ENCODE measurements at places on chromosomes 4 and X.

GRCh38 chr4:175308236-175308635 lies 390.1 kb downstream of the ADAM29 start:
- DNase-seq = no peak

- DNase-seq = no peak
Observed at GRCh38 chr4:13007802-13008470, 476.2 kb downstream of the RAB28 start.

GRCh38 chr4:152431784-152432183 lies 104.1 kb downstream of the FBXW7 start:
- no peak for DNase-seq

DNA sequence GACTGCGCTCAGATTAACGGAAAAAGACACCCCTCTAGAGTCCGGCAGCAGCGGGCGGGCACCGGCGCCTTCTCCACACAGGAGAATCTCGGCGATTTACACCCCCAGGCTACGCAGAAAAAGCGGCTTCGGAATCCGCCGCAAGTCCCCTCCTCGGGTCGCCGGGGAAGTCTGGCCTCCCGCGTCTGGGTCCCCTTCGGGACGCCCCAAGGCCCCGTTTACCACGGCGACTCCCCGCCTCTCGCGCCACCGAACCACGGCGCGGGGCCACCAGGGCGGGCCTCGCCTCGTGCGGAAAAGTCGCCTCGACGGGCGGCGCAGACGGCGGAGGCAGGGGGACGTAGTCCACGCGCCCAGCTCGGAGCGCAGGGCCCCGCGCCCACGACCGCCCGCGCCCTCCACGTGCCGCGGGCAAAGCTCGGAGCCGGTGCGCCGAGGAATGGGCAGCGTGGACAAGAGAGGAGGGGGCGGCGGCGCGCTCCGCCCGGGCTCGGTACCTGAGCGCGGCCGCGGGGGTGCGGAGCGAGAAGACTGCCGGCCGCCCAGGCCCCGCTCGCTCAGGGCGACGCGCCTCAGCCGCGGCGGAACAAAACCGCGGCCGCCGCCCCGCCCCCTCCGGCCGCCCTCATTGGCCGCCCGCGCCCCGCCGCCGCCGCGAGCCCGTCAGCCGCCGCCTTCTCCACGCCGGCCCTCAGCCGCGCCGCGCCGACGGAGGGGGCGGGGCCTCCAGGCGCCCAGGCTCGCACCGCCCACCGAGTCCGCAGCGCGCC lies at the start of gene FAM53A:
TSS of gene FAM53A (minus strand) at position 578 of the 770 bp plus-strand sequence. CDS start 15,572 bp downstream, outside the sequence.
- peak; percentile 95 for DNase-seq

- no peak for DNase-seq
Observed at GRCh38 chrX:97145934-97146333, 262.2 kb downstream of the RPA4 start.

- DNase-seq = no peak
Observed at GRCh38 chr4:25937801-25938200, 23.8 kb downstream of the SMIM20 start.

DNA sequence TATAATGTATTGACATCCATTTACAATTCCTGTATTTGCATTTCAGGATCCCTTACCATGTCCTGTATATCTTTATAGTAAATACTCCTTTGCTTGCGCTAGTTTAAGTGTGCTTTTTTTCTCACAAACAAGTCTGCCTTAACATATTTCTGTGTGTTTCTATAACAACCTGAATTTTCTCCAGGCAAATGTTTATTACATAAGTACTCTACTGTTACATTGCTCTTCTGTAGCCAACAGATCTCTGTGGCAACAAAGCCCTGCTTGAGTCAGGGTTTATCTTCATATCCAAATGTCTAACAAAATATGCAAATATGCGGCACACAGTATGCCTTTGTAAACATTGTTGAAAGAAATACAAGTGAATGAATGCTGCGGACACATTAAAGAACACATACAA lies 625.5 kb downstream of the TLL1 start:
- no peak for DNase-seq

DNA sequence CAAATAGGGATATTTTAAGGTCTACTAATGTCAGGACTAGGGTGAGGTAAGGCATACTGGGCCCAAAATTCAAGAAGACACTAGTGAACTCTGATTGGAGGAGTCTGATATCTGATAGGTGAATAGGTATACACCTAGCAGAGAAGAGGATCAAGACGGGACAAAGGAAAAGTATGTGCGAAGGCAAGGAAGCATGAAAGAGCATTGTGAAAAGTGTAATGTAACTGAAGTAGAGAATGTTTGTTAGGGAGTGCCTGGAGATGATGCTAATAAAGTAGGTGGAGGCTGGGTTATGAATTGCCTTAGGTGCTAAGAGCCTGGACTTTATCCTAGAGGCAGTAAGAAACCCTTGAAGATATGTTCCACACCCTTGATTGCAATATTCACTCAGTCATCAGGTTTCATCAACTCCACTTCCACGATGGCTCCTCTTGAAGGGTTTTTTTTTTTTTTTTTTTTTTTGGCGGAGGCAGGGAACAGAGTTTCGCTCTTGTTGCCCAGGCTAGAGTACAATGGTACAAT lies 49.9 kb upstream of the XIAP start:
- no peak for DNase-seq

DNA sequence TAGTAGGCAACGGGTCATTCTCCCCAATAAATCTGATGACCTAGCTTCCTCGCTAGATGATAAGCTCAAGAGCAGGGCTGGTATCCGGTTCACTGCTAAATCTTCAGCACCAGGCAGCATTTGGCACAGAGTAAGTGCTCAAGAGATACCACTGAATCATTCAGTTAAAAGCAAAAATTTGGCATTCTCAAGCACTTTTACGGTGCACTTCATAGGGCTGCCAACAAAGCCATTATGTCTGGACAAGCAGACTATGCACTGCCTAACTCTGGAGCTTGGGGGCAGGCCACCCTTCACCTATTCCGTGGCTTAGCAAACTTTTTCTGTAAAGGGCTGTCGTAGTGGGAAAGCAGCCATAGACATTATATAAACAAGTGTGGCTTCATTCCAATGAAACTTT lies 23.8 kb upstream of the CXorf38 start:
- no peak for DNase-seq

GRCh38 chrX:17453788-17454187 lies 78.8 kb downstream of the NHS start:
- DNase-seq = no peak

GRCh38 chr4:60404027-60404426 lies 796.1 kb upstream of the ADGRL3 start:
- no peak for DNase-seq

- no peak for DNase-seq
Observed at GRCh38 chrX:29496636-29497180, 718.7 kb upstream of the MAGEB2 start.

- no peak for DNase-seq
Observed at GRCh38 chr4:185099024-185099682, 43.9 kb upstream of the SLC25A4 start.

DNA sequence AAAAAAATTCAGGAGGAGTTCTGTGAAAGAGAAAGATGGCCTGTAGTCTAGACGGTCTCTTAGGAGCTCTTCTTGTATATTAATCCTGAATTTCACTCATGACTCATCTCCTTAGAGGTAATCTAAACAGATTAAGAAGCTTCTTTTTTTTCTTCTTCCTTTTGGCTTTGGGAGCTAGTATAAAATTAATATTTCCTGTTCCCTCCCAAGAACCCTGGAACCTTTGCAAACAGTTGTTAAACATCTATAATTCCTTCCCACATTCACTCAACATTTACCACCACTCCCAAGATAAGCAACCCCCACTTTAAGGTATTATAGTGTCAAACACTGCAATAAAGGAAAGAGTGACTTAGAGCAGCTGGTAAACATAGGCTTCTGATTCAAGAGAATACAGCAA lies 146.4 kb upstream of the EDNRA start:
- DNase-seq = no peak

DNA sequence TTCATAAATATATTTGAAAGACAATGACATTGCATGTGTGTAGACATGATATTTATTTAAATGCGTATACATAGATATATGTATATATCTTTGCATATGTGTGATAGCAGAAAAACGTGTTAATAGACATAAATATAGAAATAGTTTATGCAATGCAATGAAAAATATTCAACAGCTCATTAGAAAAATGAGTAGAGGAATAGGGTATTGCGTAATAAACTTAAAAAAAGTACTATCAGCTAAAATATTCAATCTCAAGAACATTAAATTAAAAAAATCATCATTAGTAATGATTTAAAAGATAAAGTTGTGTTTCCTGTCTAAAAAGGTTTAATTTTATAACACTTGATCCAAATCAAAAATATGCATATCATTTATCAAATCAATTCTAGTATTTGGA lies 2101.5 kb upstream of the TENM3 start:
- DNase-seq = no peak

- DNase-seq = peak; percentile 4
Observed at GRCh38 chr4:106264331-106264728, 51.7 kb downstream of the TBCK start.

- DNase-seq = no peak
Observed at GRCh38 chr4:44912980-44913379, 186.6 kb upstream of the GNPDA2 start.

DNA sequence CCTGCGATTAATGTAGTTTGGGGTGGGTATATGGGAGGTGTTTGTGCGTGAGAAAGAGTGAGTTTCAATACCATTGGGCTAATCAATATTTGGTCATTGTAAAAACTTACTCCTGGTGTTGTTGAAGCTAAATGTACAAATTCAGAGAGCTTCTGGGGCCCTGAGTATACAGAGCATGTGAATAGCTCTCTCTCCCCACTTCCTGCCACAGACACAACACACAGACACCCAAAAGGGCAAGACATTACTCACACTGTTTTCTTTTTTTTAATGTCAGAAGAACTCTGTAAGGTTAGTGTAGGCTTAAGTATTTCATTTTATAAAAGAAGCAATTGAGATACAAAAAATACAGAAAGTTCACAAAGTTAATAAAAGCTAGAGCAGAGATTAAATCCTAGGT lies 151.3 kb upstream of the KCNIP4 start:
- DNase-seq = no peak

- DNase-seq = no peak
Observed at GRCh38 chr4:153018031-153018430, 81.9 kb downstream of the FHDC1 start.

- peak; percentile 5 for DNase-seq
Observed at GRCh38 chrX:14697451-14697850, 168.1 kb downstream of the GLRA2 start.

DNA sequence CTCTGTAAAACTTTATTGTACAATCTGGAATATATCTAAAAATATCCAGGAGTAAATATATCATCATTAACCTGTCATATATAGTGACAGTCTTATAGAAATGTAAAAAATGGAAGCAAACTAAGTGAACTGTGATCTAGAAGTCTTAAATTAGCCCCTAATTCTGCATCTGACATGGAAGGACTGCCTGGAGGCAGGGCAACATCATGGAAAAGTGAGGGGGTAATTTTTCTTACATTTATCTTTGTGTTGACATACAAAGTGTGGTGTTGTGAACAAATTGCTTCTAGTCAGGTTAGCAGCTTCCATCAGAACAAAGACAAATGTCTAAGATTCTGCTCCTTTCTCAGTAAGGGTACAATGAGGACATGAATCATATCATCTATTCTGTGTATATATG lies 186.3 kb downstream of the C4orf33 start:
- no peak for DNase-seq

GRCh38 chr4:172619218-172619617 lies 549.4 kb upstream of the GALNT7 start:
- DNase-seq = no peak

DNA sequence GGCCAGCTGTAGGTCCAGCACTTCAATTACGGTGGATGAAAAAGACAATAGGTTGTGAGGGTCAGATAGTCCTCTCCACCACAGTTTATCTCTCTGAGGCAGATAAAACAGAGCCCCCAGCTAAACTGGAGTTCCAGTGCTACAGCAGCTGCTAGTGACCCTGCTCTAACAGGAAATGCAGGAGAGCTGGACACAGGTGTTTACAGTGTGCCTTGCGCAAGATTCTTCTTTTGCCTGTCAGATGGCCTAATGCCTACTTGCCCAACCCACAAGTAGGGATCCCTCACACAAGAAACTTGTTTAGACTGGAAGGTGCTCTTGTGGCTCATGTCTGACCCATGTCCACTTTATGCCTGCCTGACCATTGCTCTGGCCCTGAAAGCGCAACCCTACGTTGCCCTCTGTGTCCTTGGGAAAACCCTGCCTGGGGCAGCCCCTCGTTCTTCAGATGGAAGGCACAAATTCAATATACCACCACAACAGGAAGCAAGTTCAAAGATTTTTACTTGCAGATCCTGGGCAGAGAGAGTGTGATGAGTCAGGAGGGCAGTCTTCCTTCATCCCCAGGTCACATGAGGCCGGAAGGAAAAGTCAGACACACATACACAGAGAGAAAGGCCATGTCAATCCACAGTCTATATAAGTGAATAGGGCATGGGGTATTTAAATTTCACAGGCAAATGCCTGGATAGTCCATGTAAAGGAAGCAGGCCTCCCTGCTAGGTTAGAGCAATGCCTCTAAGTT lies 105.1 kb upstream of the ADGRL3 start:
- no peak for DNase-seq

GRCh38 chr4:100569196-100569595 lies 51.4 kb upstream of the EMCN start:
- DNase-seq = no peak

GRCh38 chr4:96120206-96120605 lies 280.3 kb downstream of the PDHA2 start:
- no peak for DNase-seq

DNA sequence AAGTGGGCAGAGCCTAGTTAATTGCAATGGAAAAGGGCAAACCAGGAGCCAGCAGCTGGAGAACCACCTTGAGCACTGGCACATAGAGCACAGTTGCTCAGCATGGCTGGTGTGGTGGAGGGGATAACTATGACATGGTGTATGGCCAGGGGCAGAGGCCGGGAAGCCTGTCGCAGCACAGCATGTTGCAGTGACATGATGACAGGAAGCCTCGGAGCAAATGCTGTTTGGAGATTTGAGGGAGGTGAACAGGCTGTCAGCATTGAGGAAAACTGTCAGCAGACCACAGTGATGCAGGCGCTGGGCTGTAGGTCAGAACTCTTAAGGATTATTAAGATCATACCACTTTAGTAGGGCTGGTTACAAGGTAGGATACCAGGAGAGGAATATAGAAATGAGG lies 228.7 kb downstream of the CBR4 start:
- DNase-seq = no peak

- DNase-seq = peak; percentile 85
Observed at GRCh38 chr4:2243681-2244380, 1.9 kb upstream of the HAUS3 start.

GRCh38 chr4:188190461-188190860 lies 51.2 kb downstream of the TRIML1 start:
- DNase-seq = no peak

- DNase-seq = no peak
Observed at GRCh38 chr4:18608908-18609533, 587.5 kb upstream of the LCORL start.

GRCh38 chrX:28998609-28999135 lies 411.4 kb downstream of the IL1RAPL1 start:
- no peak for DNase-seq

- DNase-seq = no peak
Observed at GRCh38 chrX:100747090-100747489, 15.2 kb upstream of the SYTL4 start.

DNA sequence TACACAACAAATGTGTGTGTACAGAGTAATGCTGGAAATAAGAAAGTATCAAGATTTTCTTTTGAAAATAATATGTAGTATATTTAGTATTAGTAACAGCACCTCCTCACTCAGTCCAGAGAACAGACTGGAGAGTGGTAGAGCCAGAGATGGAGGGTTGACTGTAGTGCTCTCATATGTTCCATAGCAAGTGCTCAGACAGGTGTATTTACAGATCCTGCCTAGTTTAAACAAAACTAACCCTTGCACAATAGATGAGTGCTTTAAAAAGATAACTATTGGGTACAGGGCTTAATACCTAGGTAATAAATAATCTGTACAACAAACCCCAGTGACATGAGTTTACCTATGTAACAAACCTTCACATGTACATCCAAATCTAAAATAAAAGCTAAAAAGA lies 381.0 kb upstream of the EMCN start:
- DNase-seq = no peak
